ENCODE measurements at places on chromosomes 5 and 9. TPM values are rescaled to one million over a fixed set of nuclear protein-coding genes. Genes with fewer than 3 reads are reported as not detected.

Gene KIF20A
- total RNA-seq, result 1.2 TPM

Gene TMEM171
- not detected for total RNA-seq

GRCh38 chr5:17802256-17802655 is 168.0 kb downstream of the TAF11L14 start:
- no peak for DNase-seq
- H3K36me3 ChIP-seq, result no peaks in the 10 kb centered on the region
- H3K27me3 ChIP-seq, result no peaks in the 10 kb centered on the region
- no peaks in the 10 kb centered on the region for H3K4me1 ChIP-seq
- no peak overlapping the region for H3K27ac ChIP-seq

GRCh38 chr9:113741886-113742854 is 133.9 kb upstream of the ZNF618 start:
- H3K4me3 ChIP-seq, result no peak overlapping the region
- H3K4me1 ChIP-seq, result no peaks in the 10 kb centered on the region
- H3K36me3 ChIP-seq, result no peaks in the 10 kb centered on the region

GRCh38 chr5:95988877-95989276 is 27.2 kb upstream of the ELL2 start:
- H3K4me1 ChIP-seq, result no peaks in the 10 kb centered on the region
- no peaks in the 10 kb centered on the region for H3K36me3 ChIP-seq
- DNase-seq, result no peak
- no peaks in the 10 kb centered on the region for H3K27me3 ChIP-seq
- no peak overlapping the region for H3K27ac ChIP-seq
- no peak overlapping the region for H3K4me3 ChIP-seq

- H3K4me1 ChIP-seq, result no peaks in the 10 kb centered on the region
- H3K27ac ChIP-seq, result no peak overlapping the region
- no peaks in the 10 kb centered on the region for H3K27me3 ChIP-seq
Measured at GRCh38 chr5:174239718-174240117, 194.2 kb downstream of the NSG2 start.

- no peaks in the 10 kb centered on the region for H3K36me3 ChIP-seq
- H3K4me3 ChIP-seq, result no peak overlapping the region
- no peaks in the 10 kb centered on the region for H3K4me1 ChIP-seq
- no peak overlapping the region for H3K27ac ChIP-seq
- no peaks in the 10 kb centered on the region for H3K27me3 ChIP-seq
- DNase-seq, result no peak
Measured at GRCh38 chr5:156883316-156883875, 33.3 kb downstream of the PPP1R2B start.

- no peaks in the 10 kb centered on the region for H3K36me3 ChIP-seq
- H3K4me1 ChIP-seq, result peaks cover 13% of the 10 kb centered on the region
- no peak overlapping the region for H3K4me3 ChIP-seq
- peaks cover under 1% of the 10 kb centered on the region for H3K27me3 ChIP-seq
- no peak overlapping the region for H3K27ac ChIP-seq
Measured at GRCh38 chr5:179411161-179411841, 66.0 kb upstream of the ADAMTS2 start.

DNA sequence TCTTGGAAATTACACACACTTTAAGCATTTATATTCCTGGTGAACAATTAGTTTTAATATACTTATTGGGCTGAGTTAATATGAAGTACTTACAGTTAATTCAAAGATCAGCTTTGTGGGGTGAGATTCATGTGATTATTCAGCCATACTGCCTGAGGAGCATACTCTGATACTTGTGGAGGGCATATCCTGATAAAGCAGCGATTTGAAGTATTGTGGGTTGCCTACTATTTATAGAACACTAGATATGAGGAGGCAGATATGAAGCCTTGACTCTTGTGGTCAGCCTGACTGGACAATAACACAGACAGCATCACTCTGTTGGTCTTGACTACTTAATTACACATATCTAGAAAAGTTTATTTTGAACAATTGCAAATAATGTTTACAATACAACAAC is 27.0 kb upstream of the AGGF1 start:
- no peaks in the 10 kb centered on the region for H3K36me3 ChIP-seq
- no peak for DNase-seq
- no peaks in the 10 kb centered on the region for H3K4me1 ChIP-seq
- H3K27me3 ChIP-seq, result no peaks in the 10 kb centered on the region
- H3K27ac ChIP-seq, result no peak overlapping the region

DNA sequence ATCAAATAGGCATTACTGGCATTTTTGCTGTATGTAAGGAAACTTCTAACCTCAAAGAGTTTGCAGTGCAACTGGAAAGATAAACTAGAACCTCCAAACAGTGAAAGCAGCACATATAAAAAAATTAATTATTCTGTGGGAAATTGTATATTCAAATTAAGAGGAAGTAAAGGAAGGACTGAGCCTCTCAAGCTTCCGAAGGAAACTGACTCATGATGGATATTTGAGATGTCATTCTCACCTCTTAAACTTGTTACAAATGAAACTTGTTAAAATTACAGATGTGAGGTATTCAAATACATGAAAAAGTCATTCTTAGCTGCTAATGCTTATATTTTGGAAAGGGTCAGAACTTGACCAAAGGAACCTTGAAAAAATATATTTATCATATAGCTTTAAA is 538.7 kb downstream of the PDE4D start:
- H3K4me1 ChIP-seq, result peaks cover 40% of the 10 kb centered on the region
- H3K36me3 ChIP-seq, result no peaks in the 10 kb centered on the region
- no peak overlapping the region for H3K27ac ChIP-seq

Measured in lower lobe of right lung (tissue), 2 donors.